ENCODE measurements at places on chromosomes 16 and 17.
A peak's percentile ranks its signal among the peaks of the same experiment; 100 is the strongest.

GRCh38 chr17:60396412-60396811 is 4.5 kb upstream of the USP32 start:
- no peak for DNase-seq

GRCh38 chr17:66750116-66750515 is 84.8 kb upstream of the CACNG5 start:
- no peak for DNase-seq

DNA sequence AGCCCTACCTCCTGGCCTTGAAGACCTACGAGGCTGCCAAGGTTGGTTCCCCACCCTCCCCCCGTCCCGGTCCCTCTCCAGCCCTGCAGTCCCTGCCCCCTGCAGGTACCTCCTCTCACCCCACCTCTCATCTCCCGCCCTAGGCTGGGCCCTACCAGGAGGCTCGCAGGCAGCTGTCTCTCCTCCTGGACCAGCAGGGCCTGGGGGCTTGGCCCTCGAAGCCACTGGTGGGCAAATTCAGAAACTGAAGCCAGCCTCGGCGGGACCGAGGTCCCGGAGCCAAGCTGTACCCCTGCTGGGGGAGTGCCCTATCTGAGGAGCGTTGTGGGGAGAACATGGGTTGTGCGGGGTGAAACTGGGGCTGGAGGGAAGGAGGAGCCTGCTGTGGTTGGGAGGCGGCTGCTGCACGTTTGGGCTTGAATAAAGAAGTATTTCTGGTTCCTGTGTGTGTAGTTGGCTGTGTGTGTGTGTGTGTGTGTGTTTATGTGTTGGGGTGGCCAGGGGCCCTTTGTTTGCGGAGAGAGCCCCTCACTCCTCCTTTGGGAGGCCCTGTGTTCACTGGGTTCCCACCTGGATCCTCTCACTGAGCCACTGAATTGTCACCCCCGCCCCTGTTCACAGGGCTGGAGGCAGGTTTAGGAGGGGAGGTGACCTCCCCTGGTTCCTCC is 5.9 kb downstream of the ADAD2 start:
- DNase-seq: no peak

DNA sequence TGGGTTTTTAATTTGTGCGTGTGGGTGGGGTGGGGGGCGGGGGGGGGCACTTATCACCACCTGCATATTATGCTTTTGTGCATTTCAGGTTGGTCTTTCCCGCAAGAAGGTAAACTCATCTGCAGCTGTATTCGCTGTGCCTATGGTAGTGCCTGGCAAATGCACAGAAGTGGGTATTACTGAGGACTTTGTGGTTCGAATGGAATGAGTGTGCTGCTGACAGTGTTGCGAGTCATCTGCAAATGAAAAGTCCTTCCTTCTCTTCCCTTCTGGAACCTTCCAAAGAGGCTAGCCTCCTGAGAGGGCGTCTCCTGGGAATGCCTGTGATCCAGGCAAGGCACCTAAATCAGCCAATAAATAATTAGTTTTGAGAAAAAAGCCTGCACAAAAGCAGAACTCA is 532.9 kb downstream of the MAF start:
- DNase-seq: no peak

GRCh38 chr16:967077-967541 is 3.7 kb downstream of the LMF1 start:
- no peak for DNase-seq

DNA sequence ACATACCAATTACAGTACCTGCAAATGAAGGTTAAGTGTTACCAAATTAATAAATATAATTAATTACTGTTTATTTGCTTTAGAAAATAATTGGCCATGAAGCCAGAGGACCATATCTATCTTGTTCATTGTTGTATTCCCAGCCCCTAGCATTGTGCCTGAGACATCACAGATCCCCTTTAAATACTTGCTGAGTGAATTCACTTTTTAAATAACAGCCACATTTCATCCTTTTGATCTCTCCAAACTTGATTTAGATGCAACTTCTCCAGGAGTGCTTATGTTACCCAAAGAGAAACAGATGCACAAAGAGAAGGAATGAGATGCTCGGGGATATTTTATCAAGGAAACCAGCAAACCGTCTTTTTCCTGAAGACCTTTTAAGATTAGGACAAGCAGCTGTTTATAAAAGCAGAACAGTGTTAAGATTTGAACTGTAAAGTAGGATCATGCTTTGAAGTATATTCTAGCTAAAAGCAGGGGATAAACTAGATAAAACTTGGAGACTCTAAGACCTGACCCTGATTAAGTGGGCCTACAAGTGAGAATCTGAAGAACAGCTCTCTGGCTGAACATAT is 66.3 kb downstream of the CHD9 start:
- no peak for DNase-seq

DNA sequence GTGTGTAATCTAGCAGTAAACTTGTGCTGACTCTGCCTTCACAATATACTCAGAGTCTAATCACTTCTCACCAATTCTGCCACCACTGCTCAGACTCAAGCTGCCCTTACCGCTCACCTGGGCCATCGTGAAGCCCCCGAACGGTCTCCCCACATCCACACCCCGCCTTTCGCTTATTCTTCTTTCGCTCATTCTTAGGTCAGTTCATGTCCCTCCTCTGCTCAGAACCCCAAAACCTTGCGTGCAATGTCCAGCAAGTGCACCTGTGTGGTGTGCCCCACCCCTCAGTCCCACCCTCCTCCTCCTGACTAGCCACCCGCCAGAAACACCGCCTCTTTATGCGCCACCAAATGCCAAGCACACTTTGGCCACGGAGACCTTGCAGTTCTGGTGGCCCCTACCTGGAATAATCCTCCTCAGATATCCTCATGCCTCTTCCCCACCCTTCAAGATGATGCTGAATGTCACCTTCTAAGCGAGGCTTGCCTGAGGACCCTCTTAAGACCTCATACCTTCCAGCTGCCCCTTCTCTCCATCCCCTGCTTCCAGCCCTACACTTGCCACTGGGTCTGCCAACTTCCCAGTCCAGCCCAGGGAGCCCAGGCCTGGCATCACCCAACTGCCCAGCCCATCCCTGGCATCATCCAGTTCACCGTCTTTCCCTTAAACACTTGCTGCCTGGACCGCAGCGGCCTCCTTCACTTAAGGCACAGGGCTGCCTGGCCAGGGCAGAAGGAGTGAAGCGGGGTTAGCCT is 34.3 kb upstream of the RBFOX3 start:
- DNase-seq: no peak

GRCh38 chr17:7234083-7234951 is at the start of gene DVL2:
Gene DVL2, minus strand, starts transcription at chr17:7234517. Its CDS starts 255 bp downstream, at chr17:7234262.
- peak; percentile 74 for DNase-seq

GRCh38 chr16:50611332-50611934 is 63.2 kb downstream of the NKD1 start:
- DNase-seq: no peak

GRCh38 chr16:1133271-1133670 is 19.6 kb upstream of the CACNA1H start:
- no peak for DNase-seq

DNA sequence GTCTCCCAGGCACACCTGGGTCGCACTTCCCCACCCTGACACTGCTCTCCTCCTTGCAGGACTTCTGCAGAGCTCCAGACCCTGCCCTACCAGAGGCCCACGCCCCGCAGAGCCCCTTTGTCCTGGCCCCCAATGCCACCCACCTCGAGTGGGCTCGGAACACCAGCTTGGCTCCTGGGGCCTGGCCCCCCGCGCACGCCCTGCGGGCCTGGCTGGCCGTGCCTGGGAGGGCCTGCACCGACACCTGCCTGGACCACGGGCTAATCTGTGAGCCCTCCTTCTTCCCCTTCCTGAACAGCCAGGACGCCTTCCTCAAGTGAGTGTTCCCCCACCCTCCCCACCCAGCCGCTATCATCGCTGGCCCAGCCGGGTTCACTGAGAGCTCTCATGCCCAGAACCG is 79.6 kb downstream of the MGAT5B start:
- DNase-seq: no peak

GRCh38 chr17:19719355-19720209 is 3.2 kb upstream of the SLC47A2 start:
- no peak for DNase-seq

- DNase-seq: no peak
These were observed 54.2 kb downstream of the NDEL1 start for GRCh38 chr17:8489841-8490240.

- no peak for DNase-seq
These were observed 13.9 kb downstream of the SMURF2 start for GRCh38 chr17:64648234-64648633.

- DNase-seq: no peak
These were observed 10.7 kb downstream of the DLG4 start for GRCh38 chr17:7208754-7209460.

- DNase-seq: no peak
These were observed 137.5 kb downstream of the ANKFN1 start for GRCh38 chr17:56290802-56291118.

GRCh38 chr17:63686138-63686685 is 13.7 kb downstream of the LIMD2 start:
- DNase-seq: no peak

Data from AG09309 (cell line).